ENCODE measurements at places on chromosomes 12 and 14.

- DNase-seq, result no peak
Measured at GRCh38 chr14:85987907-85988306, 458.0 kb downstream of the FLRT2 start.

DNA sequence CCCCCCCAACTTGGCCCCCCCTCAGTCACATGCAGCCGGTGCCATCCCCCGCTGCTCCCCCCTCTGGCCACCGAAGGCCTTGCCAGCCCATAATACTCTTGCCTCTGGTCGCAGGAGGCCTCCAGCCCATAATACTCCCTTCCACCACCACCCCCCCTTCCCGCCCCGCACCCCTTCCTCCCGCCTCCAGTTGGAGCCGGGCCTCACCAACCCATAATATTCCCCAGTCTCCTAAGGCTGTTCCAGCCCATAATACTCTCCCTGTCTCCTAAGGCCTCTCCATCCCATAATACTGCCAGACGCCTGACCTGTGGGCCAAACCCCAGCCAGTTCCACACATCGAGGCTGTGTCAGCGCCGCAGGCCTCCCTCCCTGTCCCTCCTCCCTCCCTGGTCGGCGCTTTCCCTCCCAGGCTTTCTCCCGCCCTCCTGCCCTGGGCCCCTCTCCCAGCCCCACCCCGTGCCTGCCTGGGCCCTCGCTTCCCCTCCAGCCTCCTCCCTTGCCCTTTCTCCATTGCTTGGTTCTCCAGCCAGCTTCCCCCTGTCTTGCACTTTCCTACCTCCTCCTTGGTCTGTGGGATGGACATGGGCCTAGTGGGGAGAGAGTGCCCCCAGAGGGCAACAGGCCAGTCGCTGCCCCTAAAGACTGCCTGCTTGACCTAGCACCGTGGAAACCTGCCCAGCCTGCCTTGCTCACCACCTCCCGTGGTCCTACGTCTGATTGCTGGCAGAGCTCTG lies 6.8 kb upstream of the CHD4 start:
- DNase-seq, result peak; percentile 79

GRCh38 chr12:31594681-31595080 lies 3.7 kb upstream of the DENND5B start:
- no peak for DNase-seq

DNA sequence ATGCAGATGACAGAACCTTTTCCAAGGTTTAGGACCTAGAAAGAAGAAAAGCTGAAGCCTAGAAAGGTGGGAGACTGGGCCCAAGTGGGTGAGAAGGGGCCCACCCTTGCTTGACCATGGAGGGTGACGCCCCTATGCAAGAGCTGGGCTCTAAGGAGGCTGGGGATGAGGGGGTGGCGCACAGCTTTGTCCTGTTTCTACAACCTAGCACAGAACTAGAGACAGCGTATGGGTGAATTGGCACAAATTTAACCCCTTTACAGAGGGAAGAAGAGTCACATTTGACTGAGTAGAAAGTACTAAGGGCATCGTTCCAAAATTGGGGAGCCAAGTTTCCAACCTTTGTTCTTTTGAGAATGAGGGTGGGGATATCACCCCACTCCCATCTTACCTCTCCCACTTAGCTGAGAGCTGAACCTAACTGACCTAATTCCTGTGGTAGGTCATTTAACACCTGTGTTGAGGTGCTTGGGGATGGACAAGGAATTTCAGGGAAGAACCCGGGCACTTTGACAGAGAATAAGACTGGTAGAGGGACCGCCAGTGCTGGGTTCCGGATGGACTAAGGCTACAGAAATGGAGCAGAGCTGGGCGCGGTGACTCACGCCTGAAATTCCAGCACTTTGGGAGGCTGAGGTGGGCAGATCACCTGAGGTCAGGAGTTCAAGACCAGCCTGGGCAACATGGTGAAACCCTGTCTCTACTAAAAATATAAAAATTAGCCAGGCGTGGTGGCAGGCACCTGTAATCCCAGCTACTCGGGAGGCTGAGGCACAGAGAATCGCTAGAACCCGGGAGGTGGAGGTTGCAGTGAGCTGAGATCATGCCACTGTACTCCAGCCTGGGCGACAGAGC lies 5.2 kb downstream of the NFKBIA start:
- DNase-seq, result no peak

- DNase-seq, result no peak
Measured at GRCh38 chr12:101459642-101460346, 15.3 kb upstream of the SPIC start.

- DNase-seq, result no peak
Measured at GRCh38 chr12:94762259-94762942, 112.0 kb upstream of the TMCC3 start.

DNA sequence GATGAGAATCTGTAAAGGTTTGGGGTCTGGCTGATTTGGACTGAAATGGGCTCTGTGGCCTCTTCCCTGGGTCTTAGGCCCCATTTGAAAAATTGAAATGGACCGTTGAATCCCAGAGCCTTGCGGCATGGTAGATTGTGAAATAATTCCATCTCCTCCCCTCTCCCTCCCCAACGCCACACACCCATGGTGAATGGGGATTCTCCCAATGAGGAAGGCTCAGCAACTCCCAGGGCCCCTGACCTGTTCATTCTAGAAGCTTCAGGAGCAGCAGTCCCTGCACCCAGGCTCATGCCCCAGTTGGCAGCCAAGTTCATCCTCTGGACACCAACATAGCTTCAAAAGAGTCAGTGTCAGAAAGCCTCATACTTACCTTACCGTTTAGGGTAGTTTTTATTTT lies 217.4 kb downstream of the ZFP36L1 start:
- DNase-seq, result no peak

- no peak for DNase-seq
Measured at GRCh38 chr14:67994531-67994930, 175.0 kb downstream of the RAD51B start.

- peak; percentile 71 for DNase-seq
Measured at GRCh38 chr14:51828017-51828797, 32.2 kb upstream of the GNG2 start.

DNA sequence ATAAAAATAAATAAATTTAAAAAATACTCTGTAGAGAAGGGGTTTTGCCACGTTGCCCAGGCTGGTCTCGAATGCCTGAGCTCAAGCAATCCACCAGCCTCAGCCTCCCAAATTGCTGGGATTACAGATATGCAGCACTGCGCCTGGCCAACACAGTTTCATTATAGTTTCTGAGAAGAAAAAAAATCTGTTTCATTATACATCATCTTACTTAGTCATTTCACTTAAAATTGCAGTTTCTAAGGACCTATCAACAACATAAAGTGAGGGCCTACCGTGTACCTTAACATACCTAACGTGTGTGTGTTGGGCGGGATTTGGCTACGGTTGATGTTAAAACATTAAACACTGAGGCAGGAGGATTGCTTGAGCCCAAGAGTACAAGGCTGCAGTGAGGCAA lies 28.3 kb downstream of the P2RX2 start:
- no peak for DNase-seq

DNA sequence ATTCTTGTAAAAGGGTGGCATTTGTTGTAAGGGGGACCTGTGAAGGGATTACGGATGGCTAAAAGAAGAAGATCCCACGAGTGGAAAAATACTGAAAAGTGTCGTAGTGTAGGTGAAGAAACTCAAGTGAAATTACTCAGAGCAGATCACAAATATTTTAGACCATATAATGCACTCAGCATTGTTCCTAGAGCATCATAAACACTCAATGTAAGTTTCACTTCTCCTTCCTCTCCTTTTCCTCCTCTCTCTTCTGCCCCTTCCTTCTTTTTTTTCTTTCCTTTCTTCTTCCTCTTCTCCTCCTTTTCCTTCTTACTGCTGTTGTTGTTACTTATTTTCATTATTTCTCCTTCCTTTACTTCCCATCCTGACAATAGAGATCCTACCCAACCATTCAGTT lies 445.6 kb downstream of the ADAMTS20 start:
- DNase-seq, result no peak

GRCh38 chr14:65303190-65303898 lies 109.2 kb upstream of the FUT8 start:
- DNase-seq, result no peak

GRCh38 chr12:76250256-76250655 lies 98.0 kb downstream of the BBS10 start:
- DNase-seq, result no peak

DNA sequence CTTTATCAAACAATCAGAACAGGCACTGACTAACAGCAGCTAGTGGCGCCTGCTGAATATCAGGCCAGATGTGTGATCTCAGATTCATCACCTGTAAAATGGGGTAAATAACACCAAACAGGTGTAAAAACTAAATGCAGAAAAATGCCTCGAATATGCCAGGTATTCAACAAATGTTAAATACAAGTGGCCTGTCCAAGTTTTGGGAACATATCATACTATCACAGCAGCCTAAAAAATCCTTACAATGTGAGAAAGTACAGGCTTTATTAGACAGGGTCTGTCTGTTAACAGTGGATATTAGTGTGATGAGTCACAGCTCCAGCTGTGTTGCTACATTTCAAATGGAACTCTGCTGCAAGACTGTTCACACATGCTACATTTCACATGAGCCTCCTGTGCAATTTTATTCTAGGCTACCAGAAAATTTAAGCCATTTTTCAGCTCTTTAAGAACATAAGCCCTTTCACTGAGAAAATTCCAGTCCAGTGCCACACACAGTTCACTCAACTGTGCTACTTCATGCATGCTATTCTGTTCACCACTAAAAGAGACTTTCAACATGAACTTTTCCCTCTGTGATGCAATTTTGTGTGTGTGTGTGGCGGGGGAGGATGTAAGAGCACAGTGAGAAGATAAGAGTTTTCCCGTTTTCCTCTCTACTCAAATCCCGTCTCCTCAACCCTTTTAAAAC lies 56.7 kb downstream of the MSRB3 start:
- no peak for DNase-seq

DNA sequence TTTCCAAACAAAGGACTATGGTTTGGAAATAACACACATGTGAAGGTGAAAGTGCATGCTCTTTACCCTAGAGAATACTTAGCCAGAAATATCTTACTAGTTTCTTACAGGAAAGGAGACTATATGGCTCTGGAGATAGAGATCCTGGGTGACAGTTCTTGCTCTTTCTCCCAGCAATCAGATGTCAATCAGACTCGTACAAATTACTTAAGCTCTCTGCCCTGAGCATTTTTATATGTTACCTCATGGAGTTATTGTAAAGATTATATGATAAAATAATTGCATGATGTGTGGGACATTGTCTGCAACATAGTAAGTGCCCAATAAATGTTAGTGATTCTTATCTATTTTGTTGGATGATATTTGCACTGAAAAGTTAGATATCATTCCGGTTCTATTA lies 76.8 kb downstream of the FAR2 start:
- DNase-seq, result no peak

- peak; percentile 17 for DNase-seq
Measured at GRCh38 chr14:60051721-60052221, 40.0 kb upstream of the PCNX4 start.

GRCh38 chr12:116062698-116063097 lies 214.8 kb downstream of the MED13L start:
- no peak for DNase-seq

DNA sequence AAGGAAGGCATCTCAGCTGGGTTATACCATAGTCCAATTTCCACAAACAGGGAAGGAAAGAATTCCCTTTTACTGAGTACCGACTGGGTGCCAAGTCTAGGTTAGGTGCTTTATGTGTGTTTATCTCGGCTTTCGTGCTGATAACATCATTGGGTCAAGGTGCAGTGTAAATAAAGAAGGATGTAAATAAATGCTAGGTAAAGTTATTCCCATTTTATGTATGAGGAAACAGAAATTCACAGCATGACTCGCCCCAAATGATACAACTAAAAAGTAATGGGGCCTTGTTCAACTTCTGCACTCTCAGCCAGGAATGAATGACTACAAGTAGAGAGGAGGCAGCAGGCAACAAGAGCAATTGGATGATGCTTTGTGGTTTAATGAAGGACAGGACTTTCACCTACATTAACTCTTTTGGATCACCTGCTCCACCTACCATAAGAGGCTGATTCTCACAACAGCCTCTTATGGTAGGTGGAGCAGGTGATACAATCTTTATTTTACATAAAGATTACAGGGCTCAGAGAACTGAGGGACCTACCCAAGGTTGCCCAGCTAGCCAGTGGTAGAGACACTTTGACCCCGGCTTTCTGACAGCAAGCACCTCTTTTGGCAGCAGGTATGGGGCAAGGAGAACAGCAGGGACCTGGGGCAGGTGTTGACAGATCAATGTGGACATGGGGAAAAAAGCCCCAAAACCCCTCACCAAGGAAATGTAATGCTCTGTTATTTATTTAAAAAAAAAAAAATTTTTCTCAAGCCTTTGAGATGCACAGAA lies 213.4 kb upstream of the NUDT4 start:
- no peak for DNase-seq

- DNase-seq, result peak; percentile 99
Measured at GRCh38 chr12:104485651-104486362, 29.1 kb downstream of the CHST11 start.

- peak; percentile 64 for DNase-seq
Measured at GRCh38 chr12:89051065-89051677, 301.1 kb downstream of the DUSP6 start.

DNA sequence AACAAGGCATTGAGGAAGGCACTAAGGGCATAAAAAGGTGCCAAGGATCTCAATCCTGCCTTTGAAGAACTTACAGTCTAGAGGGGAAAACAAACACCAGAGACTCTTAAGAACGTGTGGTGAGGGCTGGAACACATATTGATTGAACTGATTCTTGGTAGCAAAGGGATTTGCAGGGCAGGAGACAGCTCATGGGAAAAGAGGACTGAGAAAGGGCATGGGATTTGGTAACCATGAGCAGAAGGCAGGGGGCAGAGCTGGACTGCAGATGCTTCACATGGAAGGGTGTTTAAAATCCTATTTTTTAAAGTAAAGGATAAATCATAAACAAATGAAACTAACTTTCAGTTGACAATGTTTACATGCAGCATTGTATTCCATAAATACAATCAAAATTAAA lies 203.1 kb downstream of the ITPR2 start:
- DNase-seq, result no peak

DNA sequence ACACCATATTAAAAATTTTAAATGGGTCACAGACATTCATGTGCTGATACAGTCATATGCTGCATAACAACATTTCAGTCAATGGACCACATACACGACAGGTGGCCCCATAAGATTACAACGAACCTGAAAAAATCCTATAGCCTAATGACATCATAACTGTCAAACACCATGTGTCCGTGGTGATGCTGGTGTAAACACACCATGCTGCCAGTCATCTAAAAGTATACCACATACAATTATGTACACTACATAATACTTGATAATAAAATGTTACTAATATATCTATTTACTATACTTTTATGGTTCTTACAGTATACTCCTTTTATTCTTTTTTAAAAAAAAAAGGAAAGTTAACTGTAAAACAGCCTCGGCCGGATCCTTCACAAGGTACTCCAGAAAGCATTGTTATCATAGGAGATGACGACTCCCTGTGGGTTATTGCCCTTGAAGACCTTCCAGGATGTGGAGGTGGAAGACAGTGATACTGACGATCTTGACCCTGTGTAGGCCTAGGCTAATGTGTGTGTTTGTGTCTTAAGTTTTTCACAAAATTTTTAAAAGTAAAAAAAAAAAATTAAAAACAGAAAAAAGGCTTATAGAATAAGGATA lies 5.0 kb upstream of the TDG start:
- no peak for DNase-seq

All from Jurkat, Clone E6-1 (cell line).